ENCODE measurements at places on chromosomes 16 and 17. TPM values are rescaled to one million over a fixed set of nuclear protein-coding genes. Genes with fewer than 3 reads are reported as not detected.

The TNP2 gene
- total RNA-seq, result not detected

The TBC1D26 gene
- not detected for total RNA-seq

The HSPB9 gene
- not detected for total RNA-seq

The TMEM88 gene
- total RNA-seq, result 0.45 TPM

The DNAI2 gene
- not detected for total RNA-seq

The CRHR1 gene
- 0.75 TPM for total RNA-seq

The TEX19 gene
- total RNA-seq, result 0.41 TPM

The CD300LB gene
- total RNA-seq, result not detected

The HYDIN gene
- total RNA-seq, result 0.27 TPM

The TBC1D3B gene
- total RNA-seq, result 3.5 TPM

The ITGAX gene
- total RNA-seq, result 0.89 TPM

The CCDC200 gene
- total RNA-seq, result not detected

The TBC1D28 gene
- total RNA-seq, result not detected

The PRAC2 gene
- not detected for total RNA-seq

The KRTAP4-4 gene
- total RNA-seq, result not detected

The KAT2A gene
- 48.1 TPM for total RNA-seq

The CNGB1 gene
- total RNA-seq, result 0.27 TPM

The CNTD1 gene
- total RNA-seq, result not detected

The IL4R gene
- 32.6 TPM for total RNA-seq

The FBXW10 gene
- total RNA-seq, result 1.8 TPM

The KRT27 gene
- total RNA-seq, result not detected

The QPRT gene
- total RNA-seq, result 0.90 TPM

The RNF43 gene
- total RNA-seq, result 0.38 TPM
